NCI-H524 (cell line): ENCODE measurements at places on chromosomes 2 and 18.
A peak's percentile ranks its signal among the peaks of the same experiment; 100 is the strongest.

DNA sequence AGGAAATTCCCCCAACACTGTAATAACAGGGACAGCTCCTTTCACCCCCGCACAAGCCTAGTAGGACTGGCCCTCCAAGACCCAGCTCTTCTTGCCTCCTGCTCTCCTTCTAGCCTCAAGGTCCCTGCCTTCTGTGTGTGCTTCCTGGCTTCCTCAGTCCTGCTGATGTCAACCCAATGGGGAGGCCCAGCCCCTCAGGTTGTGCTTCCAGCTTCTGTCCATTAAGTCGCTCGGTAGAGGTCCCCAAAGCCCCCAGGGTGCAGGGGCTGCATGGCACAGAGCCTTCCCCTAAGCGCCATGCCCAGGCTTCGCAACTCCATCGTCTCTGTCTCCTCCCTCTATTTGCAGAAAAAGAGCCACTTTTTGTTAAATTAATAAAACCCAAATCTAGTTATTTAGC is 39.0 kb downstream of the BOK start:
- no peak for DNase-seq

DNA sequence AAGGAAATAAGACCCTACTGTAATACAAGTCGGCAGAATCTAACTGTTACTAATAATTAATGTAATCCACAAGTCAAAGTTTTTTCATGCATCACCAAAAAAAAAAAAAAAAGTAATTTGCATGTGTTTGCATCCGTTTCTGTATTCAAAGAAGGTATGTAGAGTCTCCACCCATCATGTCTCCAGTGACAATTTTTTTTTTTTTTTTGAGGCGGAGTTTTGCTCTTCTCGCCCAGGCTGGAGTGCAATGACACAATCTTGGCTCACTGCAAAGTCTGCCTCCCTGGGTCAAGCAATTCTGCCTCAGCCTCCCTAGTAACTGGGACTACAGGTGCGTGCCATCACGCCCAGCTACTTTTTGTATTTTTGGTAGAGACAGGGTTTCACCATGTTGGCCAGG is 24.2 kb upstream of the NFU1 start:
- DNase-seq: no peak

- DNase-seq: no peak
These were observed 148.3 kb downstream of the LAMA3 start for GRCh38 chr18:23837591-23837990.

DNA sequence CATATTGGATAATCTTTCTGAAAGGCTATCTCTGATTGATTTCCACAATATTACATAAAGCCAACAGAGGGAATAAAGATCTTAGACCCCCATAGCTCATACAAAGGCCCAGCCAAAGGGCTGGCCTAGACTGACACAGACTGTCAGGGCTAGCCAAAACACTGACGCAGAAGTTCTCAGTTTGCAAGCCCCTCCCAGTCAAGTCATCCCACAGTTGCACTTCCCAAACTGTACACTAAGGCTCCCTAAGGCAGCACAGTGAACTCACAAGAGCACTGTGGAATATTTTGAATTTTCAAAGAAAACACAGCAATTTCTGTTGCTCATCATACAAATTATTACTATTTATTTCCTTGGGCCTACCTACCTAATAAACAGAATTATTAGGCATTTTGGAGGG is 244.9 kb downstream of the SP3 start:
- no peak for DNase-seq

GRCh38 chr2:177758591-177759371 is 313.8 kb downstream of the PDE11A start:
- peak; percentile 57 for DNase-seq

DNA sequence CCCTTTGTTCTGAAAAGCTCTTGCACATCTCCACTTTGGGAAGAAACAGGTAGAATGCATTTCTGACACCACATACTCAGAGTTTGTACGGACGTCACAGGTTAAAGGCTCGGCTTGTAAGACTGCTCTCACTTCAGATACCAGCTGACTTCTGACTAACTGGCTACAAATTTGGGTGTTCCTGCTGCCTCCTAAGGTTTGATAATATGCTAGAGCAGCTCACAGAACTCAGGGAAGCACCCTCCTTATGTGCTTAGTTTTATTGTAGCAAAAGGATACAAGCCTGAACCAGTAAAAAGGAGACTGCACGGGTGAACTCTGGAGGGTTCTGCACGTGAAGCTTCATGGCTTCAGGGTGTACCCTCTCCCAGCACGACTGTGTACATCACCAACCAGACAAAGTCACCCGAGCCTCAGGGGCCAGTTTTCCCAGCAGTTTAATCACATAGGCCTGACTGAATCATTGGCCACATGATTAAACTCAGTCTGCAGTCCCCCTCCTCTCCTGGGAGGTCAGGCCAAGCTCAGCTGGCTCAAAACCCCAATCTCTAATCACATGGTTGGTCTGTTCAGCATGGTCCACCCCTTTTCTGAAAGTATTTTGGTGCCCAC is 749.5 kb upstream of the RAB6C start:
- no peak for DNase-seq

DNA sequence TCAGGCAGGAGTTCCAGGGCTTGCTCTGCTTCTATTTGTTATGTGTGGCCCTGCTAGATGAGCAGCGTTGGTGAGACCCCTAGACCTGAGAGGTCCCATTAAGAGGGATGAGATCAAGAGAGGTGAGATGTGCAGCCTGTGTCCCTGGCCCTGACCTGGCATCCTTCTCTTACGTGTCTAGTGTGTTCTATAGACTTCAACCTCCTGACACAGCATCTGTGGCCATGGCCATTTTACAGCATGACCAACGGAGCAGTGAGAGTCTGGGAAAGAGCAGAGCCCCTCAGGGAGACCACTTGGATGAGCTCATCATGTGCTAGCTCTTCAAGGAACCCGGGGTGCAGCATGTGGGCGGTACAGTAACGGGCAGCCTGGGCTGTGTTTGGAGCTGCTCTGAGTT is 32.7 kb upstream of the ASPRV1 start:
- no peak for DNase-seq
